ENCODE measurements at places on chromosomes 1 and 21.
A peak's percentile ranks its signal among the peaks of the same experiment; 100 is the strongest.

DNA sequence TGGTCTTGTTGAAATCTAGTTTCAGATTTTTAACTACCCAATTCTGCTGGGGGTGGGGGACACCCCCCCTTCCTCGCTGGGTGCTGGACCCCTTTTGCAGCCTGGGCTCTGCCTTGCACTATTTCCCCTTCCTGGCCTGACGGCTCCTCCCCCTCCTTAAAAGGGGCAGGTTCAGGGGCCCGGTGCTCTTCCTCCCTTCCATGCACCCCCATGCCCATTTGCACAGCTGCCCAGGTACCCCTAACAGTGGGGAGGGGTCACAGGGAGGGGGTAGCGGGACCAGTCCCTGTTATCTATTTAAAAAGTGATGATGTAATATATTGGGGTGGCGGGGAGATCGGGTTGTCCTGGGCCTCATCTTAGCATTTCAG, 15.3 kb downstream of the ZBTB7B start:
- peak; percentile 72 for DNase-seq

GRCh38 chr21:44927587-44928461, 7.1 kb upstream of the ITGB2 start:
- no peak for DNase-seq

- no peak for DNase-seq
Measured at GRCh38 chr1:27864264-27864895, 8.0 kb upstream of the THEMIS2 start.

- peak; percentile 43 for DNase-seq
Measured at GRCh38 chr1:225848030-225848955, 33.9 kb downstream of the TMEM63A start.
